ENCODE measurements at places on chromosomes 7 and 10.

DNA sequence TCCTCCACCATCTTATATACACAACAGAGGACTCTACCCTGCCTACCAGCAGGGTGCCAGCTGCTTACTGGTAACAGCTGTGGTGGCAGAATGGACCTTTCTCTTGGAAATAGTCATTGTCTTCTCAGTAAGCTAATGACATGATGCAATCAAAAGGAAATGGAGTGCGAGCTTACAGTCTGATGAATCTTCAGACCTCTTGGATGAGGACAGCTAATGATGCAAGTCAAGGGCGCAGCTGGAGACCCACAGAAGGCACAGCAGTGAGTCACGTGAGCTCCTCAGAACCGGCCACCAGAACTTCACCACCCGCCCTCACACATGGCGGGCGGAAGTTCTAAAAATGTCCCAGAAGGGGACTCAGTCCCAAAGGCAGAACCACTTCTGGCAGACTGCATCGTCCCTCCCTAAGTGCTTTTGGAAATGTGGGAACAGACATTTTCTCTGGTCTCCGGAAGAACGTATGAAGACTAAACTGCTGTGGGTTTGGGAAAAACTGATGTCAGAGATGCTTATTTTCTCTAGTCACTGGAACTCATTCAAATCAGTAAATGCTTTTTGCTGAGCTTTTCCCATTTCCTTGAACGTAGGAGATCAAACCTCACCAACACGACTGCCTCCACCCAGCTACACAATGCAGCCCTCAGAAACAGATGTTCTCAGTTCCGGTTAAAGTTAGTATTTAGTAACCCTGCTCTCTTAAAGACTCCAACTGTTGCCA is 96.4 kb downstream of the FAS start:
- DNase-seq, result peak; percentile 37

GRCh38 chr10:63711867-63712716 is 190.9 kb downstream of the REEP3 start:
- no peak for DNase-seq

- DNase-seq, result peak; percentile 80
Observed at GRCh38 chr7:6530626-6531491, 20.4 kb downstream of the GRID2IP start.

- peak; percentile 45 for DNase-seq
Observed at GRCh38 chr7:50226669-50227068, 77.8 kb upstream of the IKZF1 start.

DNA sequence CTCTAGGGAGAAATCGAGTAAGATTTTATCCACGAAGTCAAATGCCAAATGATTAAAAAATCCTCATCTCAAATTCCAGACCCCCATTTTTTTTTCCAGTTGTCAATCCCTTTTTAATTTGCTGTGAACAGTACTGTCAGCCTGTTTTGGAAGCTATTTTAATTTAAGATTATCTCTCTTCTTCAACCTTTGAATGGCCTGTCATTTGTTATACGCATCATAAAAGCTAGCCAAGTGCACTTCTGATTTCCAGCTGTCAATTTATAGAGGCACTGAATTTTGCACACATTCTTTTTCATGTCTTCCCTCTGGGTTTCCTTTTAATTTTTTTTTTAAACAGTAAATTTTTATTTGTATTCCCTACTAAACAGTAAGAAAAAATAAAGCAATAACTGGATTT is 336.4 kb upstream of the HGF start:
- DNase-seq, result no peak

DNA sequence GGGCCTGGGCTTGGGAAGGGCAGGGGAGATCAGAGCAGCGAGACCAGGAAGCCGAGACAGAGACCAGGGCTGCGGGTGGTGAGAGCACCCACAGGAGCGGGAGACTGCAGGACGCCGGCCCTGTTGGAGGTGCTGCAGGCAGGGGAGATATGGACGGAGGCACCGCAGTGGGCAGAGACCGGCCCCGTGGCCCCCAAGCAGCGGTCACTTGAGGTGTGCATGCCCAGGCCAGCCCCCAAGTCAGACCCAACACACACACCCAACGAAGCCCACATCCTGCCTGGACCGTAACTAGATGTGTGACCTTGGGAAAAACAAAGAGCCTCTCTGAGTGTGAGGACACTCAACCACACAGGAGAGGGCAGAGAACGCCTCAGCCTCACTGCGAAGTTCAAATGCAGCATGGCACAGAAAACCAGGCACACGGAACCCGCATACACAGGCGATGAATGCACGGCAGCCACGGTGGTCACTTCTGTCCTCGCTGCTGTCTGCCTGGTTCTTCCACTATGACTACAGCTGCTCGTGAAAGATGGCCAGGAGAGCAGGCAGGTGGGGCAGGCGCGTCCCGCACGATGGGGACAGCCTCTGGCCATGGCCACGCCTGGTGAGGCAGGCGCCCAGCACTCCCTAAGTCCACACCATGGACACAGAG is 214.7 kb downstream of the MAD1L1 start:
- DNase-seq, result no peak

- no peak for DNase-seq
Observed at GRCh38 chr10:132114953-132115520, 49.3 kb downstream of the JAKMIP3 start.

DNA sequence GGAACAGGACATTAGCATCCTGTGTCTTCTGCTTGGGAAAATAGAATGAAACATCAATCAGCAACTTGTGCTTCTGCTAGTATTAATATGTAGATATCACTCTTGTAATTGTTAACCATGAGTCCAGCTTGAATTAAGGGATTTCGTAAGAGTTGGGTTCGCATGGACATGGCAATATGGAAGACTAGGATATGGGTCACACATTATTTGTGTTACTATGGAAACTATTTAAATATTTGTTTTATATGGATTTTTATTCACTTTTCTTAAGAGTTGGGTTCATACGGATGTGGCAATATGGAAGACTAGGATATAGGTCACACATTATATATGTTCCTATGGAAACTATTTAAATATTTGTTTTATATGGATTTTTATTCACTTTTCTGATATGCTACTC is 24.5 kb downstream of the TNPO3 start:
- DNase-seq, result no peak

DNA sequence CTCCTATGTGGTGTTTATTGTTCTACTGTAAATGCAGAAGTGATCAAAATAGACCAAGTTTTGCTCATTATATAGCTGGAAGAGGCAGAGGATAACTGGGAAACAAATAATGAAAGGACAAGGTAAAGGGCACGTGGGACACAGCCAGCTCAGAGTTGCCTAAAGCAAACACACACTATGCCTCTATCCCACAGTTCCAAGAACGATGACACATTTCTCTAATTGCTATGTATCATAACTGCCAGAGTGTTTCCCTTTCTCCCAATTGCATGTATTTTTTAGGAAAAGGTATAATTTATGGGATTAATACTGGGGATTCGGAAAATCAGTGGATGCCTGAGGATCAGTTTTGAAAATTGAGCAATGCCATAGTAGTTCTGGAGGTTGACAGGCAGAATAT is 49.0 kb downstream of the CCDC71L start:
- DNase-seq, result no peak

DNA sequence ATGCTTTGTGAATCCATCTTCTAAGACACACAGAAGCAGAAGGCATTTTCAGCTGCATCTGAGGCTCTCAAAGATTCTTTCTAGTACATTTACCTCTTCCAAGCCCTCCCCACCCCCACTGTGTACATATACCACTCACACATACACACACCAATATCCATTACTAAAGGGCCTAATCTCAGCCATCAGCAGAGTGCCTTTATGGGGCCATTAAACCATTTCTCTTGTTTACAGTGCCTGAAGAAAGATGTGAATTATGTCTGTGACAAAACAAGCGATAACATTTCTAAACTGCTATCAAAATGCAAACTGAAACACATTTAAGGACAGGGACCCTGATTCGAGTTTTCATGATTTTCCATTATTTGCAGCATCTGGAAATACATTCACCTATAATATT is 40.0 kb downstream of the ETV1 start:
- DNase-seq, result no peak

GRCh38 chr10:64458306-64458705 is 937.1 kb downstream of the REEP3 start:
- no peak for DNase-seq

- no peak for DNase-seq
Observed at GRCh38 chr10:60390224-60390626, 550 bp upstream of the ANK3 start.

GRCh38 chr7:134327896-134328295 is 11.2 kb upstream of the SLC35B4 start:
- peak; percentile 44 for DNase-seq

GRCh38 chr10:85847085-85847484 is 519.5 kb downstream of the GRID1 start:
- no peak for DNase-seq

DNA sequence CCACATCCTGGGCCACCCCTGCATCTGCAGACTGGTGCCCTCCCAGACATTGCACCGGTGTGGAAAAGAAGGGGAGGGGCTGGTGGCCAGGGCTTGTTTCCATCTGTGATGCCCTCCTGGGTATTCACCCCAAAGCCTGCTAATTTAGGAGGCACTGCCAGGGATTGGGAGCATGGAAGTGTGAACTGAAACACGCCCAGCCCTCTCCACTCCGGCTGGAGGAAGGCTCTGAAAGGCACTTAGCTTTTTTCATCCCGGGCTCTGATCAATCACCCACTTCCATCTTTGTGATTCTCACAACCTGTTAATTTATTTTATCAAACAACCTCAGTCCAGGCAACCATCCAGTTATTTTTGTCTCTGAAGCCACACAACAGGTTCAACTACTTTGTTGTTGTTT is 20.9 kb upstream of the CPXM2 start:
- no peak for DNase-seq

GRCh38 chr10:21694631-21695030 is 160.6 kb downstream of the MLLT10 start:
- DNase-seq, result no peak

DNA sequence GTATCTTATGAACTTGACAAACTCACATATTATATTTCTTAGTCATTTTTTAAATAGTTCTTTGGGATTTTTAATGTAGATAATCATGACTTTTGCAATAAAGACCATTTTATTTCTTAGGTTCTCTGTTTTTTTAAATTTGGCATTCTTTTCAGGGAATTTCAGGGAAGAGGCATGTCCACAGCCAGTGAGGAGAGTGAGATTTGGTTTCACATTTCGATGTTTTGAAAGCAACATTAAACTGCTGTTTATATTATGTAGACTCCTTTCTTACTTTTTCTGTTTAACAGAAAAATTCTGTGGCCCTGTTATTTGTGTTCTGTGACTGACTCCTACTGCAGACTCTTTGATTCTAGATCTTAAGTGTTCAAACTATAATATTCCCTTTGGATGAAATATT is 153.7 kb downstream of the FAM107B start:
- no peak for DNase-seq

DNA sequence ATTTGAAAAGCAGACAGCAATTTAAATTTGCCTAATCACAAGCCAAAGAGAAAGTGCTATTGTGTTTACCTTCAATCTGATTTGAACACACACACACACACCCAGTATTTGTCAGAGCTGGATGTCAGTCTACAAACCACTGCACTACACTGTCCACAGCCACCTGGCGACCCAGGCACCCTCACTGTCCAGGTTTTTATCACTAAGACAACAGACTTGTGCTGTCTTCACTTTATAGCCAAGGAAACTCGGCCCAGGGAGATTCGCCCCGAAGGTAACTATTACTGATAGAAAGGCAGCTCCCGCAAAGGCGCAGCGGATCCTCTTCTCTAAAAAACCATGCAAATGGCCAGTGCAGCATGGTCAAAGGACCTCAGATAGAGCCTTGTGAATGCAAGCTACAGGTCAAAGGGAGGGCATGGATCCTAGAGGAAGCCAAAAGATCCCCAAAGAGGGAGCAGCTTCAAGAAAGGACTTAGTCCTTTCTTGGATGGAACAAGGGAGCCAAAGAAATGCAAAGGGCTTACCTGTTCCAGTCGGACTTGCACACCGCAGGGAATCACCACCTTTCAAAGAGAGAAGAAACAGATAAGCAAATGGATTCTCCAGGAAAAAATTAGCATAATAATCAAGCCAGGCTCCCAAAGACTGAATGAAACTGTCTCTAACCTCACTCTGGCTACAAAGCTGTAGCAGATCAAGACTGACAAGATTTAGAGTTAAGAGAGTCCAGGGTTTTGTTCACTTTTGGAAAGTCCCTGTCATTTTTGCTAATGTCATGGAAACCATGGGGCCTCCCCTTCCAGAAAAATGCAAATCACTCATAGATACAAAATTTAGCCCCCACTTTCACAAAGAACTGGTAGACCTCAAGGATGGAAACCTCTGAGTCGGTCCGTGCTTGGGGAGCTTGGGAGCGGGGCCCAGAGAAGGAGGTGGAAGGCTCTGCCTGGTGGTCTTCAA is 101.1 kb downstream of the TNS3 start:
- DNase-seq, result no peak

- DNase-seq, result no peak
Observed at GRCh38 chr7:22357311-22358175, 589 bp upstream of the RAPGEF5 start.

DNA sequence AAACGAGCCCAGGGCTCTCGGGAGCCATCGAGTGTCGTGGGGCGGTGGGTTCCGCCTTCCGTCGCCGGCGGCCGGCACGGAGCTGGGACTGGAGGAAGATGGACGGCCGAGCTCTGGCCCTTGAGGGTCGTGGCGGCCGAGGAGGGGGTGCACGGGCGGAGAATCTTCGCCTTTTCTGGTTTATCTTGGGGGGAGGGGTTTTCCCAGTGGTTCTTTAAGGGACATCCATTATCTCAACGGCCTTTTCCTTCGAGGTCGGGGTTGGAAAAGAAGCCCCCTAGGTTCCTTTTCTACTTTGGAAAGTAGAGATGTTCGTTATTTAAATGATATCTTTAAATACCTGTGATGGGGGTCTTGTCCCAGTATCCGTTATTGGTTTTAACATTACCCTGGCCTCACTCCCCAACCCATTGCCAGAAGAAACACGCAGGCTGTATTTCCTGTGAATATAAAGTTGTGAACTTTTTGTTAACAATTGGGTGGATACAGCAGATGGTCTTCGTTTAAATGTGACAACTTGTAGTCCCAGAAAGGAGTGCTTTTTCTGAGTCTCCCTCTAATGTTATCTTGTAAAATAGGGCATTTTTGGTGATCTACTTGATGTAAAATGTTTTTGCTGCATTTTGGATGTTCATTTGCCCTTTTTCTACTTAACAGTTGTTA is 765 bp downstream of the CCAR1 start:
- no peak for DNase-seq

DNA sequence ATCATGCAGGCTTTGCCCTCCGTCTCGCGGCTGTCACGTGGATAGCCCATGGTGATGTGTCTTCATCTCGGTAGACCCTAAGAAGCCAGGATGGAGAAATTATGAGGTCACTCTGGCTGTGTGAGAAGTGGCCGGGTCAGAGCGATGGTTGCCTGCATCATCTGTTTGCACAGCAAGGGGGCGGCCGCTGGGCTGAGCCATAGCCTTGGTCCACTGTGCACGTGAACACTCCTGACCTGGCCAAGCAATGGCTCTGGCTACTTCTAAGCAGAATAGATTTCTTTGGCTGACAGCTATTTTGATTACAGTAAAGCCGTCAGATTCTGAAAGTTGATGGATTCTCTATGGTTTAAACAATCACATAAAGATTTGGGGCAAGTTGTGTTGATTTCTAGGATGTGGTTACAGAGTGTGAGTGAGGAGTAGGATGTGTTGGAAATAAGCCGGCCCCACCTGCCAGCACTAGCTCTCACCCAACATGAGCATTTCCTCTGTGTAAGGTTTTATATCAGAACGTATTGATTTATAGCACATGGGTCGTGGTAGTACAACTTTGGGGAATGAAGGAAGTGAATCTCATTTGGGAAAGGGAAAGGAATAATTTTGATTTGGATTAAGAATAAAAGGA is 214.4 kb upstream of the GPR26 start:
- DNase-seq, result no peak
